ENCODE measurements at places on chromosomes 6 and 20. TPM values are rescaled to one million over a fixed set of nuclear protein-coding genes. Genes with fewer than 3 reads are reported as not detected.

TMEM170B gene
- total RNA-seq: 5.7 TPM

GTSF1L gene
- total RNA-seq: not detected

ALDH8A1 gene
- total RNA-seq: 1.3 TPM

ULBP2 gene
- 0.23 TPM for total RNA-seq

GRCh38 chr20:46219190-46219589 lies 89.1 kb downstream of the CDH22 start:
- H3K27ac ChIP-seq: no peak overlapping the region
- H3K36me3 ChIP-seq: no peaks in the 10 kb centered on the region
- no peak for DNase-seq
- H3K4me1 ChIP-seq: peaks cover 5% of the 10 kb centered on the region
- no peak overlapping the region for H3K4me3 ChIP-seq

DNA sequence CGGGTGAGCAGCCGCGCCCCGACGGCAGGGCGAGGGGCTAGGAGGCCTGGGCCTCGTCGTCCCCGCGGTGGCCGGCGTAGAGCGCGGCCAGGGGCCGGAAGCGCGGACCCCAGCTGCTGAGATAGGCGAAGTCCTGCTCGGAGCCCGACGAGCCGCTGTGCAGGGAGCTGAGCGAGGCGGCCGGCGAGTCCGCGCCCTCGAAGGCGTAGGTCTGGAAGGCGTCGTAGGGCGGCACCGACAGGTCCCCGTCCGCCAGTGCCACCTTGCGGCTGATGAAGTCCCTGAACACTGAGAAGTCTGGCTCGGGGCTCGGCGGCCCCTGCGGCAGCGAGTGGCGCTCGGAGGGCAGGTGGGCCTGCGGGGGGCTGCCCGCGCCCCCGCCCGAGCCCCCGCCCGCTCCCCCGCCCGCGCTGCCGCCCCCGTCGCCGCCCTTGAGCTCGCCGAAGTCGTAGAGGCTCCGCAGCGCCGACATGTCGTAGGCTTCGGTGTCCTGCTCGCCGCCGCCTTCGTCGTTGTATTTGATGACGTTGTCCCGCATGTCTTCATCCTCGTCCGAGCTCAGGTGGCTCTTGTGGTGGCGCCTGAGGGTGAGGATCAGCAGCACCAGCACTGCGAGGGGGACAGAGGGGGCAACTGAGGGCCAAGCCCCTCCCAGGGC lies 56.5 kb downstream of the CD40 start:
- peaks cover 87% of the 10 kb centered on the region for H3K27me3 ChIP-seq
- no peak overlapping the region for H3K4me3 ChIP-seq
- no peaks in the 10 kb centered on the region for H3K36me3 ChIP-seq
- peaks cover 13% of the 10 kb centered on the region for H3K4me1 ChIP-seq
- DNase-seq: peak; percentile 79
- no peak overlapping the region for H3K27ac ChIP-seq

DNA sequence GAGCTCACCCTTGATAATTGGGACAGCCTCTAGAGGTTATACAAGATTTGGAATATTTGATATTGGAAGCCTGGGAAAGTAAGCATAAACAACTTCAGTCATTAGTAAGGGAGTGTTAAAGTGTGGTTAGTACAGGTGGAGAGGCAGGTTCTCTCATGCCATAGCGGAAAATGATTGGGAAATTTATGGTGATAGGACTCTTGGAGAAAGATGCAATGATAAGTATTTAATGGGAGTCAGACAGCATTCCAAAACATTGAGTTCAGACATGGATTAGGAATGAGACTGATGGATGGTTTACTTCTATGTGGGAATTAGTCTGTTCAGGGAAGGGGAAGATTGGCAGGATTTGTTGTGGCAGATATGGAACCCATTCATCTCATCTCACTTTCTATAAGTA lies 152.7 kb downstream of the MCHR2 start:
- H3K4me3 ChIP-seq: no peak overlapping the region
- DNase-seq: no peak
- no peaks in the 10 kb centered on the region for H3K36me3 ChIP-seq
- H3K27ac ChIP-seq: no peak overlapping the region
- peaks cover 4% of the 10 kb centered on the region for H3K4me1 ChIP-seq

GRCh38 chr20:12875510-12875909 lies 133.3 kb upstream of the SPTLC3 start:
- H3K36me3 ChIP-seq: no peaks in the 10 kb centered on the region
- DNase-seq: no peak
- peaks cover 15% of the 10 kb centered on the region for H3K27me3 ChIP-seq
- H3K4me1 ChIP-seq: peaks cover 4% of the 10 kb centered on the region

DNA sequence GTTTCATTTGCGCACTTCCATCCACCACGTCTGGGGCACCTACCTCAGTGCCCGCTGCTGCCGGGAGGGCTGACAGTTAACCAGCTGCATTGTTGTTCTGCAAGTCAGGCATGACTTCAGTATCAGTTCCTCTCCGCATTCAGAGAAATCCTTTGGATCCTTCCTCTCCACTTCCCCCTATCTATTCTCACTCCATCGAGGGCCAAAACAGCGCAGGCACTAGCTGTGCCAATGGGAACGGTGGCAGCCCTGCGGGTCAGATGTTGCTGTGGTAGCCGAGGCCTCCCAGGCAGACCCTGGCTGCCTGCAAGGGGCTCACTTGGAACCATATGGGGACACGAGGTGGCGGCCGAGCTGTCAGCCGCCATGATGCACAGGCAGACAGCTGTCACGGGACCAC lies 64.2 kb upstream of the INSM1 start:
- H3K4me1 ChIP-seq: no peaks in the 10 kb centered on the region
- no peak for DNase-seq
- peaks cover 23% of the 10 kb centered on the region for H3K27me3 ChIP-seq
- no peak overlapping the region for H3K4me3 ChIP-seq

Measured in mesothelial cell of epicardium (in vitro differentiated cells).